ENCODE measurements at places on chromosomes 1 and 21.

DNA sequence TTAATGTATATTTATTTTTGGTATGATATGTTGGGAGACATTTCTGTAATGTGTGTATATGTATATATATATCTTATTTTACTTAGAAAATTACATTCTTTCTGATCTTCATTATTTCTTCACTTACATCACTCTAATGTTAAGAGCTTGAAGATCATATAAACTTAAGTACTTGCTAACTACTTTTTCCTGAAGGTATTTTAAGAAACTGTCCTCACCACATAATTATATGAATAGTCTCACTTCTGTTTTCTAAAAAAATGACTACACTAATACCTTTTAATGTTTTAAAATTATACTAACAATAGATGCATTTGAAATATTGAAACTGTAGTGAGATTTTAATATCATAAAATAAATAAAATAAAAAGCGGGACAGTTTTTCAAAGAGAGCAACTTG lies 377.1 kb downstream of the LRRIQ3 start:
- H3K4me1 ChIP-seq, result no peaks in the 10 kb centered on the region
- H3K36me3 ChIP-seq, result no peaks in the 10 kb centered on the region
- no peak overlapping the region for H3K4me3 ChIP-seq
- H3K27ac ChIP-seq, result no peak overlapping the region
- no peak for DNase-seq

DNA sequence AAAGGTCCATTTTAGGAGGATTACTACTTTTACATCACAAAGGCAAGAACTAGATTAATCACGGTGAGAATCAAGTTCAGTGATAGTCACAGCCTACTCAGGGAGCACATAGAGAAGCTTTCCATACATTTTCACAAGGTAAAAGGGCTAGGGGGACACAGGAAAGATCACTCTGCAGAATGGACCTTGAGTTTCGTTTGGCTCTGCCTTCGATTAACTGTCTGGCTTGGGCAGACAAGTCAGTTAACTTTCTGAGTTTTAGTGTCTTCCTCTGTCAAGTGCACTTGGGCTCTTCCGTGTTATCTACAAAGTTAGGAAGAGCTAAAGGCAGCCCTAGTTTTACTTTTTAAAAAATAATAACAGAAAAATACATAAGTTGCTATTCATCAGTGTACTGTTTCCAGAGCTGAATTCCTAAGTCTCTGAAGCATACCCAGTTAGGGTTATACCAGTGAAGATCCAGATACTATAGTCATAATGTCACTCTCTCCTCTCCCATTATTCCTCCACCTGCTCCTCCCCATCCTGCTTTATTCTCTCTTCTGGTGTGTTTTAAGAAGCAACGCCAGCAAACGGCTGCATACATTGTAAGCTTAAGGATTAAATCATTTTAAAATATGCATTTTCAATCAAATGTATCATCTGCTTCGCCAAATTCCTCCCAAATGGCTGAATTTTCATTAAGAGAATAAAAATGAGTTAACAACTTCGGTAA lies 1.7 kb downstream of the CEP170 start:
- peaks cover 41% of the 10 kb centered on the region for H3K4me1 ChIP-seq
- H3K36me3 ChIP-seq, result no peaks in the 10 kb centered on the region
- peak overlapping the region; percentile 96 for H3K27ac ChIP-seq
- H3K27me3 ChIP-seq, result no peaks in the 10 kb centered on the region

- H3K27ac ChIP-seq, result no peak overlapping the region
- H3K27me3 ChIP-seq, result no peaks in the 10 kb centered on the region
- no peak for DNase-seq
- H3K36me3 ChIP-seq, result no peaks in the 10 kb centered on the region
Measured at GRCh38 chr21:31760931-31761330, 29.0 kb upstream of the SCAF4 start.

DNA sequence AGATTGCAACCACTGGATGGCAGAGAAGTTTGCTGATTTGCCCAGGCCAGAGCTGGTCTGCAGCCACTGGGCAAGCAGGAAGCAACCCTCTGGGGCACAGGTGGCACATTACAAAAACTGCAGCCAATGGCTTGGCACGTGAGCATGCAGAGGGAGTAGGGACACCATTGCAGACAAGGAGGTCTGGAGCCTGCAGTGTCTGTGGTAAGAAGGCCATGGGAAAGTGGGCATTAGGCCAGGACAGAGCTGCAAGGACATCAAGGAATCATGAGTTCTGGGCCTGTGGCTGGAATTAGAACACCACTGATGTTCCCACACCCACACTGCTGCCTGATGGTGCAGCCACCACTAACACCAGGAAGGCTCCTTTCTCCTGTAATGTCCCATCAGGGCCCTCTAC lies 113.0 kb downstream of the TSEN15 start:
- no peak overlapping the region for H3K27ac ChIP-seq
- H3K36me3 ChIP-seq, result no peaks in the 10 kb centered on the region
- no peak overlapping the region for H3K4me3 ChIP-seq
- H3K4me1 ChIP-seq, result no peaks in the 10 kb centered on the region
- no peaks in the 10 kb centered on the region for H3K27me3 ChIP-seq
- DNase-seq, result no peak

GRCh38 chr1:224106568-224107281 lies 7.2 kb upstream of the FBXO28 start:
- H3K4me1 ChIP-seq, result no peaks in the 10 kb centered on the region
- no peak for DNase-seq
- peaks cover 9% of the 10 kb centered on the region for H3K27me3 ChIP-seq
- no peaks in the 10 kb centered on the region for H3K36me3 ChIP-seq
- H3K4me3 ChIP-seq, result no peak overlapping the region
- H3K27ac ChIP-seq, result no peak overlapping the region
